CD4-positive, alpha-beta T cell treated with Interleukin-1 beta for 1 hour (primary cell): ENCODE measurements at places on chromosomes 13 and 19.

- DNase-seq: no peak
Observed at GRCh38 chr19:597406-598315, 8.0 kb downstream of the HCN2 start.

GRCh38 chr13:109999659-110000533, 213.5 kb upstream of the IRS2 start:
- no peak for DNase-seq

DNA sequence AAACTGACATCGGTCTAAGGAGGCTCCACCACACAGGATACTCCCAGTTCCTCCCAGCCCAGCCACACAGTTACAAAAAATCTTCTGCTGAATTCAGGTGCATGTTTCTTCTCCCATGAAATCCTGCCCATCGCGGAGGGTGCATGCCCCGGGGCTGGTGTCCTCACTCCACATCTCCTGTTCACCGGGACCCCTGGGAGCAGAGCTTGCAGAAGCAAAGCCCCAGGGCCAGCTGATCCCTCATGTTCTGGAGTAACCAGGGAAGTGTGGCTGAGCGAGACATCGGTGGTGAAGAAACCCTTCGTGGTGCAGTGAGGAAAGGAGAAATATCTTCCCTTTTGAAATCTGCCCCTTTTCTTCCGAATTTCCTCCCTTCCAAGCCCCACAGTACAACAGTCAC, 904 bp upstream of the SIGLEC9 start:
- no peak for DNase-seq

DNA sequence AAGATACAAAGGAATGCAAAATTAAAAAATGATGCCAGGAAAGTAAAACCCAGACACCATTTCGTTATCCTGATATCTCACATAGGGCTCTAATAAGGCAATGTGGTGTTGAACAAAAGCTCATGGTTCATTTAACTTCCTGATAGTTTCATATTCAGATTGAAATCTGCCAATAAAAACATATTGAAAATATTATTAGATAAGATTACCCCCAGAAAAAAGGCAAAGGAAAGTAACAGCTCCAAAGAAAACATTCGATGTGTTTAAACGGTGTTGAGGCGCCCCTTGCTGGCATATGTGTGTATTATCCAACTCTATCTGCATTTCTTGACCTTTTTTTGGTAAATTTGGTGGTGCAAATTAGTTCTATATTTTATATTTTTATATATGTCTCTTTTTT, 75.9 kb downstream of the ESD start:
- DNase-seq: peak; percentile 50

GRCh38 chr19:7326105-7326877, 22.4 kb upstream of the ARHGEF18 start:
- DNase-seq: no peak

DNA sequence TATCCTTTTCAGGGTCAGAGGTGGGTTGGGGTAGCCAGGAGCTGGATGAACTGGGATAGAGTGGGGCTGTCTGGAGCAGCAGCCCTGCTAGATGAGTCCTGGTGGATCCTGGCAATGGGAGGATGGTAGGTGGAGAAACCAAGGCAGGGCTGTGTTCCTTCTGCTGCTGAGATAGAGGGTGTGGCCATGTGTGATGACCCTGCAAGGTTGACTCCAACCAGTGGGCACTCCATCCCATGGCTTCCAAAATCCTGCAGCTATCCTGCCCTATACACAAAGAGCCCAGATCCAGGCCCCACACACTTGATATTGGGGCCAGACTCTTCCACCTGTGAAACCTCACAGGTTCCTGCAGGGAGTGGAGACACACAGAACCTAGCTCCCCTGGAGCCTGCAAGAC, 2.4 kb upstream of the ZNF446 start:
- DNase-seq: no peak

DNA sequence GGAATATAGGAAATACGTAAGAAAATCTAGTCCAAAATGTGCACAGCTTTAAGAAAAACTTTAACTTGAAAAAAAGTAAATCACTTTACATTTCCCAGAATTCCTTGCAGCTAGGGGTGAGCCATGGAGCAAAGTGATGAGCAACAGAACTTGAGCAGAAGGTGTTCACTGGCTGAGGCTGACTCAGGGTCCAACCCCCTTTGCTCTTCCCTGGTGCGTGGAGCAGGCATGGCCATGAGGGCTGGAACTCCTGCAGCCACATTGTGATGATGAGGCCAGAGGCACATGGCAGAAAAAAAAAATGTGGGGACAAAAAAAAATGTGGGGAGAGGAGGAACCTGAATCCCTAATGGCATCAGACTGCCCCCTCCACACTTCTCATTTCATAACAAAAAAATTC, 9.9 kb upstream of the PLA2G4C start:
- no peak for DNase-seq

GRCh38 chr13:99339736-99340397, 32.7 kb upstream of the GPR183 start:
- DNase-seq: peak; percentile 51

DNA sequence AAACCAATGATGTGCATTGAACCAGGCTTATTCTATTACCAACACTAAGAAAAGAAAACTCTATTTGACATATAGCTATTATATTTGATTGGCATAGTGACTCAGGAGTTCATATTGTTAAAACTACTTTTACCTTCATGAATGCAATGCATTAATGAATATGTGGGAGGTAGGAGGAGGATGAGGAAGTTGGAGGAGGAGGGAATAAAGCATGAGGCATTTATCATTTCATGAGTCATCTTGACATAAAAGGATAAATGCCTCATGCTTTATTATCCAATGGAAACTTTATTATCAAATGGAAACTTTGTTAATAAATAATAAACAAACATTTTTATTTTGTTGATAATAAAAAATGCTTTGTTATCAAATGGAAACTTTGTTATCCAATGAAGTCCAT, 116.5 kb downstream of the SPRY2 start:
- DNase-seq: no peak

- no peak for DNase-seq
Observed at GRCh38 chr13:26420282-26420960, 137.1 kb upstream of the WASF3 start.

GRCh38 chr13:100534147-100534843, 54.3 kb downstream of the GGACT start:
- DNase-seq: no peak

DNA sequence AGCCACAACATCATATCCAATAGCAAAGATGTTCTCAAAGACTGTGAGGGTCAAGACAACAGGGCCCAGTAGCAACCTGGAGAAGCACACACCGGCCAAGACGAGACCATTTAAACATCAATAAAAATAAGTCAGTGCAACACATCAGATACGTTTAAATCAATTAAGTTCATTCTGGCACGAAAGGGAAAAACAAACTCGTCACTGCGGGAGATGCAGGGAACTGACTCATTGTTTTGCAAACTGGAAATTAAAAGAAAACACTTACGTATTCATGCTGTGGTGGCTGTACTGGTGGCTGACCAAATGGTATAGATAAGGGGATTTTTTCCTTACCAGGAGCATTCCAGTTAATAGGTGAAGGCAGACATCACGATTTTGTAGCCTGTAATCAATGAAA, 26.3 kb upstream of the SLC15A1 start:
- DNase-seq: no peak

- no peak for DNase-seq
Observed at GRCh38 chr13:74036373-74036772, 97.8 kb downstream of the KLF12 start.

- DNase-seq: no peak
Observed at GRCh38 chr13:106814463-106814862, 246.5 kb upstream of the ARGLU1 start.
